ENCODE measurements at places on chromosomes 5 and 9. TPM values are rescaled to one million over a fixed set of nuclear protein-coding genes. Genes with fewer than 3 reads are reported as not detected.

CTNNAL1 gene
- 53.9 TPM for total RNA-seq

RABGAP1 gene
- total RNA-seq = 103 TPM

CTSL gene
- 301 TPM for total RNA-seq

DNA sequence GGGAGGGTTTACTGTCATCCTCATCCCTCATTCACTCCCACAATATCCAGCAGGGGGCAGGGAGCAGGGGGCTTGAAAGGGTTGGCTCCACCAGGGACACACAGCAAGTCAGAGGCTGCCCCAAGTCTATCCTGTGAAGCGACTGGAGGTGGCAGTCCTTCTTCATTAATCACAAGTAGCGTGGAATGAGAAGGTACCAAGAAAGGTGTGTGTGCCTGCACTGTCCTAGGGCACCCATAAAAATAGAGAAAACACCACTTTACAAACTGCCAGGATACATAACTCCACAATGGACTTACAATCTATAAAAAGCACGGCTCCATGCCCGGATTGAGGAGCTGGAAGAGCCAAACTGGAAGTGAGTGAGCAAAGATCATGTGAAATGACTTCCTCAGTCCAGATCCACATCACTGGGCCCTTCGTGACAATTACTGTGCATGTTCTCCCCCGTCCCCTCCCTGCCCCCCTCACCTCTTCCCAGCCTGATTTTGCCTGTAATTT is 183.9 kb downstream of the SLIT3 start:
- no peak overlapping the region for H3K27ac ChIP-seq
- no peaks in the 10 kb centered on the region for H3K4me1 ChIP-seq
- DNase-seq = no peak
- no peaks in the 10 kb centered on the region for H3K36me3 ChIP-seq

GRCh38 chr9:133129001-133129795 is 8.2 kb upstream of the RALGDS start:
- H3K4me3 ChIP-seq = no peak overlapping the region
- H3K27me3 ChIP-seq = no peaks in the 10 kb centered on the region
- H3K27ac ChIP-seq = peak overlapping the region; percentile 11
- H3K4me1 ChIP-seq = peaks cover 5% of the 10 kb centered on the region
- no peaks in the 10 kb centered on the region for H3K36me3 ChIP-seq

- H3K27ac ChIP-seq = no peak overlapping the region
- H3K4me1 ChIP-seq = no peaks in the 10 kb centered on the region
- H3K4me3 ChIP-seq = no peak overlapping the region
- H3K36me3 ChIP-seq = no peaks in the 10 kb centered on the region
These were observed 27.8 kb upstream of the GDNF start for GRCh38 chr5:37867654-37868053.

GRCh38 chr9:131854896-131855613 is 115.2 kb upstream of the RAPGEF1 start:
- peaks cover 5% of the 10 kb centered on the region for H3K36me3 ChIP-seq
- peak; percentile 14 for DNase-seq

GRCh38 chr5:53031695-53032096 is 42.5 kb downstream of the ITGA2 start:
- no peaks in the 10 kb centered on the region for H3K36me3 ChIP-seq
- H3K4me3 ChIP-seq = no peak overlapping the region
- H3K27ac ChIP-seq = peak overlapping the region; percentile 29
- H3K27me3 ChIP-seq = no peaks in the 10 kb centered on the region

- H3K36me3 ChIP-seq = no peaks in the 10 kb centered on the region
- no peak for DNase-seq
These were observed 1012.6 kb downstream of the EFNA5 start for GRCh38 chr5:106658150-106658549.

DNA sequence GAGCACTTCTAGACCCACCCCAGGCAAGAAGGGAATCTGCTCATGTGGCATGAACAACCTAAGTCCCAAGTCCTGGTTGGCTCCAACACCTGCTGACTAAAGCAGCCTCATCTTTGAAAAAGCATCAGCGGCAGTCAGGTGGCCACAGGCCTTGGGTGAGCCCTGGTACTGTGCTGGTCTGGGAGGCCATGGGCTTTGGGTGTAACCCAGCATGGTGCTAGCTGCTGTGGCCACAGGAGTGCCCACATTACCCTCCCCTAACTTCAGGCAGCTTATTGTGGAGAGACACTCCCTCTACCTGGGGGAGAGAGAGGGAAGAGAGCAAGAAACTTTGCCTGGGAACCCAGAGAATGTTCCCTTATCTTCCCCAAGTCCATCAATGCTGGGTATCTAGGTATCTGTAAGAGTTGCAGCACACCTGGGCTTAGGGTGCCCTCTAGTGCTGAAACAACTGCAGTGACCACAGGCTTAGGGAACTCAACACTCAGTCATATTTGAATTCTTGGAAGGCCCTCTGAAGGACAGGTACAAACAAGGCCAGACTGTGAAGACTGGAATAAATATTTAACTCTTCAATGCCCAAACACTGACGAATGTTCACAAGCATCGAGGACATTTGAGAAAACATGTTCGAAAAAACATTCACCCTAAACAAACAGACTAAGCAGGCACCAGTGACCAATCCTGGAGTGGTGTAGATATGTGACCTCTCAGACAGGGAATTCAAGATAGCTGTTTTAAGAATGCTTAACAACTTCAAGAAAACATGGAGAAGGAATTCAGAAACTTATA is 69.9 kb upstream of the OR2K2 start:
- H3K4me1 ChIP-seq = no peaks in the 10 kb centered on the region
- no peak overlapping the region for H3K27ac ChIP-seq
- no peaks in the 10 kb centered on the region for H3K27me3 ChIP-seq
- H3K36me3 ChIP-seq = peaks cover 45% of the 10 kb centered on the region

DNA sequence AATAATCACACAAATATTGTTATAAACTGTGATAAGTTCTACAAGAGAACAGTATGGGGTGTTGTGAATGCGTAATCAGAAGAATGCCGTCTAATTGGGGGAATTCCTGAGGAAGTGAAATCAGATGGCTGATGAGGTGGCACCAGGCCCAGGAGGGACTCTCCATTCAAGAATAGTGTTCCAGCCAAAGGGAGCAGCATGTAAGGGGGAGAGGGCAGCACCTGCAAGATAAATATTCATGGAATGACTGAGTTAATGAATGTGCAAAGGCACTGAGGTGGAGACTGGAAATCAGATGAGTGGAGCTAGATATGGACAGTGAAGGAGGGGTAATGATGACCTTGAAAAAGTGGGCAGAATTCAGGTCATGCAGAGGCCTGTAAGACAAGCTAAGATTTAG is 250.6 kb downstream of the ARRDC3 start:
- no peaks in the 10 kb centered on the region for H3K36me3 ChIP-seq
- H3K4me3 ChIP-seq = no peak overlapping the region
- H3K27ac ChIP-seq = no peak overlapping the region
- no peak for DNase-seq
- no peaks in the 10 kb centered on the region for H3K27me3 ChIP-seq

- no peak overlapping the region for H3K27ac ChIP-seq
- DNase-seq = no peak
- H3K4me3 ChIP-seq = no peak overlapping the region
- peaks cover 2% of the 10 kb centered on the region for H3K4me1 ChIP-seq
These were observed 124.1 kb upstream of the OTULINL start for GRCh38 chr5:14457476-14457875.

DNA sequence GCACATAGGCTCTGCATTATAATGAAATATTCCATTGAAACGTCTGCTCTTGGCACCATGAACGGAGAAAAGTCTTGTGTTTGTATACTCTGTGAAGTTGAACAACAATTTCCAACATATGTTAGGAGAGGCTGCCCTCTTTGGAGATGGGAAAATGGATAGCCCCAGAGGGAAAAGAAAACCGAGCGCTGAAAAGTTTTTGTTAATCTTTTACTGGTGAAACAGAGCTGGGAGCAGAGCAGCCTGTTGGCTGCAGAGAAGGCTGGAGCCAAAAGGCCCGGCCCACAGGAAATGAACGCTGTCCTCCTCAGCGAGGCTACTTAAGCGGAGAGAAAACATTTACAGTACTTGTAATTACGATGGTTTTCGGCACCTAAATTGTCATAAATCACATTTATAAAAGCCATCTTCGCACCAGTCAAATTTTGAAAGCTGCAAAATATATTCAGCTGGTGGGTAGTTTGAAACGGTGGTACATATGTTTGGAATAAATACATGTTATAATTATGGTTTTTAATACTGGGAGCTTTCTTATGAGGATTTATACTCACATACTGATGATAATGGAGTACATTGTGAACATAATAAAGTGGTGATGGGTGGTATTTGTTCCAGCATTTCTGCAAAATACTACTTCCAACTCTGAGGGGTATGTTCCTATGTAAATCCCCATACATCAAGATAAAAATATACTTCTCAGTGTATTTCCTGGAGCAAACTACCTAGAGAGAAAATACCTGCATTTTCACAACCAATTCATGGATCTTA is 129.6 kb upstream of the CNTLN start:
- H3K4me1 ChIP-seq = peaks cover 5% of the 10 kb centered on the region
- H3K27ac ChIP-seq = no peak overlapping the region
- peak; percentile 95 for DNase-seq
- no peaks in the 10 kb centered on the region for H3K36me3 ChIP-seq
- no peak overlapping the region for H3K4me3 ChIP-seq

MYO10 gene
- total RNA-seq = 71.5 TPM

ZBTB26 gene
- 15.0 TPM for total RNA-seq
